Fibroblast of skin of left biceps (primary cell): ENCODE measurements at places on chromosomes 16 and 17.

GRCh38 chr16:28931801-28932225, at the start of gene CD19:
CD19 (plus strand) TSS chr16:28931971; CDS start chr16:28932001, 30 bp downstream.
- DNase-seq = no peak

- no peak for DNase-seq
Observed at GRCh38 chr17:80751070-80751945, 206.7 kb downstream of the RPTOR start.

DNA sequence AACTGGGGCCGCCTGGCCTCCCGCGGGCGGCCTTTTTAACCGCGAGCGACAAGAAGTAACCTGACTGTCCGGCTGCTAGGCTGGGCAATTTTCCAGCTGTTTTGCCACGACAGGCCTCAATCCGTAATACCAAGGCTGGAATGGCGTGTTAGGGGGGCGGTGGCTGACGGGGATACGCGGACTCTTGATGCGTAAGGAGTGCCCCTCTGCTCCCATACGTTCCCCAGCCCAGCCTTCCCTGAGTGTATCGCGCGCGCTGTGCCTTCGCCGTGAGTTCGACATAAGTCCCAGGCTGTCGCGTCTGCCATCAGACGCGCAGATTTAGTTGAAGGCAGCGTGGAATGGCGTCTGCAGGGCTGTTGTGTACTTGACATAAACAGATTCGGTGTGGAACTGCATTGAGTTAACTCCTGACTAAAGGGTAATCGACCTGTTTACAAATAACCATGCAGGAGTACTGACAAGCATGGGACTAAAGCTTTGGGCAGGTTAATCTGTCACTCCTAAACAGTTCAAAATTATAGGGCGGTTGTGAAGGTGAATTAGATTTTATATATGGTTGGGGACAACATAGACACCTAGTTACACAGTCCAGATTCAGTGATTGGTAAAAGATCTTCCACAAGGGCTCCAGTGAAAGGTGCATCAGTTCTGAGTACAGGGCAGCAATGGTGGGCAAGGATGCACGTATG, 16.6 kb upstream of the ERN1 start:
- no peak for DNase-seq

GRCh38 chr16:53056392-53056881, 1.6 kb downstream of the CHD9 start:
- DNase-seq = no peak

GRCh38 chr16:12211870-12212690, 235.5 kb downstream of the SNX29 start:
- DNase-seq = no peak

DNA sequence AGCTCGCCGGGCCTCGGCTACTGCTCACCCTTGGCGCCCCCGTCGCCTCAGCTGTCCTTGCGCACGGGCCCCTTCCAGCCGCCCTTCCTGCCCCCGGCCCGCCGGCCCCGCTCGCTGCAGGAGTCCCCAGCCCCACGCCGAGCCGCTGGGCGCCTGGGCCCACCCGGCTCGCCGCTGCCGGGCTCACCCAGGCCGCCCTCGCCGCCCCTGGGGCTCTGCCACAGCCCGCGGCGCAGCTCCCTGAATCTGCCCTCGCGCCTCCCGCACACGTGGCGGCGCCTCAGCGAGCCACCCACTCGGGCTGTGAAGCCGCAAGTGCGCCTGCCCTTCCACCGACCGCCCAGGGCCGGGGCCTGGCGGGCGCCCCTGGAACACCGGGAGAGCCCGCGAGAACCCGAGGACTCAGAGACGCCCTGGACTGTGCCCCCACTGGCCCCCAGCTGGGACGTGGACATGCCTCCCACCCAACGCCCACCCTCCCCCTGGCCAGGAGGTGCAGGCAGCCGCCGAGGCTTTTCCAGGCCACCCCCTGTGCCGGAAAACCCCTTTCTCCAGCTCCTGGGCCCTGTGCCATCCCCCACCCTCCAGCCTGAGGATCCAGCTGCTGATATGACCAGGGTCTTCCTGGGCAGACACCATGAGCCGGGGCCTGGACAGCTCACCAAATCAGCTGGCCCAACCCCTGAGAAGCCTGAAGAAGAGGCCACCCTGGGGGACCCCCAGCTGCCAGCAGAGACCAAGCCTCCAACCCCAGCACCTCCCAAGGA, 12.8 kb downstream of the MYO15A start:
- DNase-seq = no peak

- no peak for DNase-seq
Observed at GRCh38 chr17:16945136-16945482, 26.8 kb downstream of the TNFRSF13B start.

- no peak for DNase-seq
Observed at GRCh38 chr17:78661093-78661770, 84.0 kb upstream of the DNAH17 start.

GRCh38 chr17:80494547-80494946, 18.1 kb upstream of the NPTX1 start:
- DNase-seq = no peak

DNA sequence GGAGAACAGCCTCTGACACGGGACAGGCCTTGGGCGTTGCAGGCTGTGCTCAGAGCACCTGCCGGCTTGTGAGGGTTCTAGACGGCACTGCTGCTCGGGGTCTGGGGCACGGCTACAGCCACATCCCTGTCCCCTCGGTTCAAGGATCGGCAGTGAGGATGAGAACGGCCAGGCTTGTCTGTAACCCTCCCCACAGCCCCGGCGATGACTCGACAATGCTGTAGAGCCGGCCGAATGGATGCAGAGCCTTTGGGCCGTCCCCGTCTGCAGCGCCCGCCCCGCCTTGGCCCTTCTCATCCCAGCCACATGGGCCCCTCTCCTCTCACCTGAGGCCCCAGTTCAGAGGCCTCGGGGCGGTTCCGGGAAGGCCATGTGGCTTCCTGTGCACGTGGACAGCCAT, 49.0 kb upstream of the METRNL start:
- no peak for DNase-seq

DNA sequence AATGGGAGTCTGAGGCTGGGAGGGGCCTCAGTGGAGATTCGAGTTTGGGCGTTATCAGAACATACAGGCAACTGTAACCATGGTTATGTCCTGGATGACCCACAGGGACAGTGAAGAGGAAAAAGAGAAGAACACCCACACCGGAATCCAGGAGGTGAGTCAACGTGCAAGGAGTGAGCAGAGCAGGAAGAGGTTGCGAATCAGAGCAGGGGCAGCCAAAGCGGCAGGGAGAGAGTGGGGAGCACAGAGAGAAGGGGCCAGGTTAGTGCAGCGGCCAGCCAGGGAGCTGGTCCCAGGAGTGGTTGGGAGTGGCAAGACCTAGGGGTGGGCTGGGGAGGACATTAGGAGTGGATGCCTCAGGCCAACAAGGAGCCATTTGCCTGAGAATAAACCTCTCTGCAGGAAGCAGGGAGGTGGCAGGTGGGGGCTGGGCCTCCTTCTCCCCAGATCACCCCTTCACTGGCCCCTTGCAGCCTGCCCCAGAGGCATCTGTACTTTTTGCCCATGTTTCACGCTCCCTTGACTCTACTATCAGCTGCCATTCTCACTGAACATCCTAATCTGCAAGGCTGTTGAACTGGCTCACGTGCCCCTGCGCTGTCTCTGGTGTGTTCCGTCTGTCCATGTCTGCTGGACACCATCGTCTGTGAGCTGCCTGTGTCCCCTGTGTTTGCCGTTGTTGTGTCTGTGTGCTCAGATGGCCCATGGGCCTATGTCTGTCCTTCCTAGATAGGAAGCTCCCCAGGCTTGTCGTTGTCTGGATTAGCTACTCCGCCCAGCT, 5.1 kb downstream of the KRT13 start:
- DNase-seq = no peak
